Umbilical cord (tissue), 2 donors: ENCODE measurements at places on chromosomes 7 and 10.

DNA sequence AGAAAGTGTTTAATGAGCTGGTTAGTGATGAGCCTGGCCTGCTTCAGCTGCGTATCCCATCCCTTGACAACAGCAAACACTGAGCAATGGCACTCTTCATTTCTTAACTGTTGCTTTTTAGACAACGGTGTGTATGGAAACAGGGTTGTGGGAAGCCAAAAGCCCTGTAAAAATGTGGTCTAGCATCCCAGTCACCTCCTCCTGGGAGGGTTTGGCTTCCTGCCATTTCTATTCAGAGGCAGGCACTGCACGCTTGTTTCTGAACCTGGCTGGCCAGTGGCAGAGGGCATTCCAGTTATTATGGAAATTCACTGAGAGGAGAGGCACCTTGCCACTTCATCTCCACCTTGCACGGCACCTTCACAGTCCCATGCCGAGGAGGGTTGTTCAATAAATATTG is 123.0 kb upstream of the ADARB2 start:
- DNase-seq, result no peak

- DNase-seq, result no peak
Measured at GRCh38 chr7:114554781-114555537, 140.3 kb downstream of the FOXP2 start.

DNA sequence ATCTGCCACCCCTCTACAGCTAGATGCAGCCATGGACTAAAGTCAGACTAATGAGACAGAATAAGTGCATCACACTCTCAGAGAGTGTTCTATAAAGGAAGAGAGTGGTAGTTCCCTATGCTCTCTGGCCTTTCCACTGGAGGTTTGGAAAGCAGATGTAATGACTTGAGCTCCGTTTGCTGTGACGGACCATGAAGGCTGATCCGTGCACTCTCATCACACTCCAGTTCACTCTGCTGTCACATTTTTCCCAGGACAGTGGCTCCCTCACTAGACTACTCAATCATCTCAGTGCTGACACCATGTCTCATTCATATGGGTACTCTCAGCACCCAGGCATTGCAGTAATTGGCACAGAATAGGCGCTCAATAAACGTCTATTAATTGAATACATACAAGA is 20.4 kb downstream of the TRDMT1 start:
- DNase-seq, result no peak

DNA sequence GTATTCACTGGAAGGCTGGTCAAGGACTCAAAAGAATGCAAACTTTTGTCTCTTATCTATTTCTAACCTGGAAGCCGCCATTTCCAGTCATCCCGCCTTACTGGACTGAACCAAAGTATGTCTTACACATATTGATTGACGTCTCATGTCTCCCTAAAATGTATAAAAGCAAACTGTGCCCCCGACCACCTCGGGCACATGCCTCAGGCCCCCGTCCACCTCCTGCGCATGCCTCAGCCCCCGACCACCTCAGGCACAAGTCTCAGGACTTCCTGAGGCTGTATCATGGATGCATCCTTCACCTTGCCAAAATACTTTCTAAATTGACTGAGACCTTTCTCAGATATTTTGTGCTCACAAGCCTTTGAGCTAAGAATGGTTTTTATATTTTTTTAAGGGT is 148.6 kb downstream of the PTPRN2 start:
- no peak for DNase-seq

- DNase-seq, result no peak
Measured at GRCh38 chr10:109475711-109476421, 447.4 kb downstream of the XPNPEP1 start.

GRCh38 chr7:18390535-18390907 is 105.0 kb upstream of the HDAC9 start:
- DNase-seq, result no peak

DNA sequence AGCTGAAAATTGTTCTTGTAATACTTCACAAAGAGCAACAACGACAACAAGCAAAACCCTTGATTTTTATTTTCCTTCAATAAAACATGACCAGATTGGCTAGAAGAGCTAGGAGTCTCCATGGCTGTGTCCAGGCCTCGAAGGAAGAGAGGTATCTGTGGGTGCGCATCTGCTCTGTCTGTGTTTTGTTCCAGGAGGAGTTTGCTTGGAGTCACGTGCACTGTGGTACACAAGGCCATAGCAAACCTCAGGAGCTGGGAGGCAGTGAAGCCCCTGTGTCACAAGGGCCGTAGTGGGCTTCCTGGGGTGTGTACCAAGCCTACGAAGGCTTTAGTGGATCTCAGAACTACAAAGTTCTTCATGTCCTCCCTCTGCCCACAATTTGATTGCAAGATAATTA is 271.7 kb downstream of the TWIST1 start:
- DNase-seq, result no peak

- DNase-seq, result peak; percentile 21
Measured at GRCh38 chr7:12581897-12582296, 11.4 kb downstream of the SCIN start.

- DNase-seq, result no peak
Measured at GRCh38 chr10:77529050-77529576, 108.5 kb downstream of the KCNMA1 start.

GRCh38 chr10:104246976-104247375 is 7.7 kb upstream of the GSTO1 start:
- no peak for DNase-seq

GRCh38 chr10:79057481-79058275 is 11.1 kb upstream of the ZMIZ1 start:
- DNase-seq, result no peak

DNA sequence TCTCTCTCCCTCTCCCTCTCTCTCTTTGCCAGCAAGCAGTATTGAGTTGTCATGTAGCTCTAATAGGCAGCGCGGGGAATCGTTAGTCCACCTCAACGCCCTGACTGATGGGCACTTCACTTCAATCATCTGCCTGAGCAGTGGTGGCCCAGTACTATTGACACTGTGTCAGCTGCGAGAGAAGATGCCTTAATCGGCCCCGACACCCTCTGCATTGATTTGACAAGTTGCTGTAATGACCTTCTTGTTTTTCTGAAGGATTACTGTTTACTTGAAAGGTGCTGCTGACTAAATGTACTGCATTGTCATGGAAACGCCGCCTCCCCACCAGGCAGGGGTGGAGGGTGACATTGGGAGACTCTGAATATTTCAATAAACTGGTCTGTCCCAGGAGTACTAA is 913.8 kb downstream of the KCNMA1 start:
- DNase-seq, result no peak

- DNase-seq, result no peak
Measured at GRCh38 chr7:130961128-130961601, 227.2 kb upstream of the KLF14 start.

GRCh38 chr7:114630201-114630990 is 215.8 kb downstream of the FOXP2 start:
- no peak for DNase-seq

- no peak for DNase-seq
Measured at GRCh38 chr7:1114088-1114487, 26.2 kb downstream of the GPER1 start.

DNA sequence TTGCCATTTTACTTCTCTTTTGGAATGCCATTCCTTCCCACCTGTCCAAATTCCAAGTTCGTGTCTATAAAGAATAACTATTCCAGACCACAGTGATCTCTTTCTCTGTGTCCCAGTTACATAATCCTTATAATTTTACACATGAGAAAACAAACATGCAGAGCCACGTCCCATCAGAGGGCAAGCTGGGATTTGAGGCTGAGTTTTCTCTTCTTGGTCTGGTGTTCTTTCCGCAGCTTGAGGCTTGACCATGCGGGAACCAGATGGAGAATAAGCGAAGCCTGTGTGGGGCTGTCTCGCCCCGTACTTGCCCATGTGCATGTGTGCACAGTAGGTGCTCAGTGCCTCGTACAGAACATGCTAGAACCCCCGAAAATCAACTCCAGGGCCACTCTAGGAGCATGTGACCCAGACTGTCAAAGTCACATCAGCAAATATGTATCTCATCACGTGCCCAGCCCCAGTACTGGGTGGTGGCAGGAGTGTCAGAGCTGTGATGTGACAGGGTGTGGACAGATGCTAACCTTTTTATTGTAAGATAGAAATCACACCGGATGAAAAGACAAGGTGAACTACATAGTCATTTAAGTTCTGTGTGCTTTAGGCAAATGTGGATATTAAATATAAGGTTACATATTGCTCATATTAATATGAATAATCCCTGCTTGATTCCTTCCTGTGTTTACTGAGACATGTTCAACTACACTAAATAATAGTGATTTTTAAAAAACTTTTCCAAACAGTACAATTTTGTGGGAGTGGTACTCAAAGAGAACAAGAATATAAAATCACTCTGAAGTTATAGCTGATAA is 3.2 kb downstream of the INSIG1 start:
- DNase-seq, result no peak

DNA sequence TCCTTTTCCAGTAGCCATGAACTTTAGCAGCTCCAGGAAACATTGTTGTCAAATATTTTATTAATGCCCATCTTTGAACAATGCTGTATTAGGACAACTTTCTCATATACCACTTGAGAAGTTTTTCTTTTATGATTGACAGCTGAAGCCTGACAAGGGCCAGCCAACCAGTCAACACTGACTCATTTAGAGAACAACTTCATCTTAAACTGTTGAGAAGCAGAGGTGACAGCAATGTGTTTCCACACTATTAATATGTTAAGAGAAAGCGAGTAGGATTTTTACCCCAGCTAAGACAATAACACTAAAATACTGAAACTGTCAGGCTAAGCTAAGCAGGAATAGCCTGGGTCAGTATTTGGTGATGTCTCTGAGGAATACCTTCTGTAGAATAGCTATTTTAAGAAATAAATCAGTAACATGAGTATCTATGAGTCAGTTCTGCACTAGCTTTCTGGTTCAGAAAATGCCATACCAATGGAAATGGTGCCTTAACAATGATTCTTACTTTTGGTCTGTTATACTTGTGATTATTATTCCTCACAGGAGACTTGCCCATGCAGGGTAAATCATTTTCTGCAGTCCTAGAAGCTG is 168.8 kb upstream of the POT1 start:
- no peak for DNase-seq

DNA sequence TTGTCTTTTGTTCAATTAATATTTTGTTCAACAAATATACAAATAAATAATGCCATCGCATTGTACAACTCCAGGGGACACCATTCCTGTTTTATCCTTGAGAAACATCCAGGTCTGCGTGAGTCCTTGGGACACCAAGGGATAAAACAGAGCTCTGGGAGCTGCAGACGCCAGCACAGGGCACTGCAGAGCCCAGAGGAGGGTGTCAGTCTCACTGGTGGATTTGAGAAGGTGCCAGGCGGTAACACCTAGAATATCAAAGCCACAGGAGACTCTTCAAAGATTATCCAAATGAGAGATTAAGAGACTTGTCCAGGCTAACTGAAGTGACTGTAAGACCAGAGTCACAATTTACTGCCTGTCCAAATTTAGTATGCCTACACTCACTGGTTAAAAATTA is 55.3 kb downstream of the TEX36 start:
- DNase-seq, result no peak

- no peak for DNase-seq
Measured at GRCh38 chr7:1964913-1965578, 267.7 kb downstream of the MAD1L1 start.

DNA sequence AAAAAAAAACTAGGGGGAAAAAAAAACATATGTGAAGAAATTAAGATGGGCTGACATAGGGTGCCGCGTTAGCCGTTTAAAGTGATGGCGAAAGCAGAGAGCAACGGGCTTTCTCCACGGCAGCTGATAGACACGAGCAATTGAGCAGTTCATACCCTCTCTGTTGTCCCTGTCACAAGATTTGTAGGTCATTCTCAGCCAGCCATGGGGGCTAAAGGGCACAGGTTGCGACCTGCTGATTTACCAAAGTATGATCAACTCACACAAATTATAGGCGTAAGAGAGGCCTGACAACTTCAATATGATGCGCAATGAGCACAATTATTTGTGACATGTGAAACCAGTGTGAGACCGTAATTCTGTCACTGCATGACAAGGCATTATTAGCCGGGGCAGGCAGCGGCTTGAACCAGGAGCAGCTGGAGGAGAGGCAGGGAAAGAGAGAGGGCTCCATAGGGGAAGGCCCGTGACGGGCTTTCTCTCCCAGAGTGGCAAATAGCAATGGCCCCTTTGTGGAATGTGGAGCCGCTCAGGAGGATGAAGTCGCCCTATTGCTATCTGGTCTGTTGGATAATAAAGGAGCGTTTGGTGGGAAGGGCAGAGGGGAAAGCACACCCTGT is 195.1 kb upstream of the HABP2 start:
- peak; percentile 28 for DNase-seq

DNA sequence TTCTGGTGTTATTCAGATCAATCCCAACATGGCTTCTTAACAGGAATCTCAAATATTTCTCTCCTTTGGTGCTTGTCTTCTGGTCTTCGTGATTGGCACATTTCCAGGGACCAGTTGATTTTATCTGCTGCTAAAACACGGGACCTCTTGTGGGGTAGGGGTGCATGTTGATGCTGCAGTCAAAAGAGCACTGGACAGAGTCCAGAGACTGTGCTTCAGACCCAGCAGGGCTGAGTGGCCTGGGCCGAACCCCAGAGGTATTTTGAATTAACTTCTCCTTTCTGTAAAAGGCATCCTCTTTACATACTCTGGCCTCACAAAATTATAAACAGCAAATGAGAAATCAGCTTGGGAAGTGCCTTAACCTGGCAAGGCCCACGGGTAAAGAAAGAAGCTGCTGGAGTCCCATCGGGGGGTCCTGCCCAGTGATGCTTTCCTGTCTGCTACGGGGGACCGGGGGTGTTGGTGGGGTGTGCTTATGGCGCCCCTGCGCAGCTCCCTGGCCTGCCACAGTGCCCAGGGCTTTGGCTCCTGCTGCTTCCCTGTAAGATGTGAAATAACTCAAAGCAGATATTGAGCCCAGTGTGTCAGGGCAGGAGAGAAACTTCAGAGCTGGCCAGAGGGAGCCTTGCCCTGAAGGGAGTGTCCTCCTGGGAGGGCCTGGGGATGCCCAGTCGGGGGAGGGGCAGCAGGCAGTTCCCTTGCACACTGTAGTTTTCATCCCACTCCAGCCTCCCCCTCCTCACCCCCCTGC is 230.5 kb downstream of the TCF7L2 start:
- no peak for DNase-seq

- DNase-seq, result peak; percentile 59
Measured at GRCh38 chr10:4353059-4353655, 472.9 kb upstream of the AKR1E2 start.

GRCh38 chr10:30034433-30035137 is 24.8 kb downstream of the JCAD start:
- no peak for DNase-seq

DNA sequence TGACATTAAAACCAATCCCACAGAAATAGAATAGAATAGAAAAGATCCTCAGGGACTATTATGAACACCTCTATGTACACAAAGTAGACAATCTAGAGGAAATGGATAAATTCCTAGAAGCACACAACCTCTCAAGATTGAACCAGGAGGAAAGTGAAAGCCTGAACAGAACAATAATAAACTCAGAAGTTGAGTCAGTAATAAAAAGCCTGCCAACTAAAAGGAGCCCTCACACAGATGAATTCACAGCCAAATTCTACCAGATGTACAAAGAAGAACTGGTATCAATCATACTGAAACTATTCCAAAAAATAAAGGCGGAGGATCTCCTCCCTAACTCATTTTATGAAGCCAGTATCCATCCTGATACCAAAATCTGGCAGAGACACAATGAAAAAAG is 220.3 kb upstream of the HPS1 start:
- DNase-seq, result no peak

GRCh38 chr10:127563718-127564553 is 14.8 kb downstream of the NPS start:
- DNase-seq, result no peak
